ENCODE measurements at places on chromosomes 11 and 22. TPM values are rescaled to one million over a fixed set of nuclear protein-coding genes. Genes with fewer than 3 reads are reported as not detected.
A peak's percentile ranks its signal among the peaks of the same experiment; 100 is the strongest.

DNA sequence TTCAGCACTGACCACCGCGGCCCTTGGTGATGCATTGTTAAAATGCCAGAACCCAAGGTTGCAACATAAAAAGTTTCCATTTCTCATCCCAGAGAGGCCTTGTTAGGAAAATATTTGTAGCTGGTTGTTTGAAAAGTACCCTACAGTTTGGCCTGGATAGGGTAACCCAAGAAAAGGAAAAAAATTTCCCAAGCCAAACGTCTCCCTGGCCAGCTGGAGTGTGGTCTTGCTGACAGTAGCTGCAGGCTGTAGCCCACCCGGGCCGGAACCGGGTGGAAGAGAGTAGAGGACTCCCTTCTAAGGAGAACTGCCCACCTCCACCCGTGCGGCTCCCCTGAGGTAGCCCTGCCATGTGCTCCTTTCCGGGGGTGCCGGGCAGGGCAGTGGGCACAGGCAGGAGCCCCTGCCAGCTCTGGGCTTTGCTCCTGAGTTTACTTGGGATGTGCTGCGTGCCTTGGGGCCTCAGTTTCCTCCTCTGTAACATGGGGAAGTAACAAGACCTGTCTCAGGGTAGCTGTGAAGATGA is 38.5 kb downstream of the IGHMBP2 start:
- H3K36me3 ChIP-seq: no peaks in the 10 kb centered on the region
- peak overlapping the region; percentile 59 for H3K27ac ChIP-seq
- no peak overlapping the region for H3K4me3 ChIP-seq
- DNase-seq: no peak
- no peaks in the 10 kb centered on the region for H3K27me3 ChIP-seq

GRCh38 chr11:131518305-131518838 is 148.0 kb downstream of the NTM start:
- no peak for DNase-seq
- H3K4me3 ChIP-seq: no peak overlapping the region
- H3K4me1 ChIP-seq: no peaks in the 10 kb centered on the region
- H3K27ac ChIP-seq: no peak overlapping the region
- H3K27me3 ChIP-seq: no peaks in the 10 kb centered on the region

Gene RIC3
- 26.4 TPM for total RNA-seq

- no peaks in the 10 kb centered on the region for H3K27me3 ChIP-seq
- H3K36me3 ChIP-seq: no peaks in the 10 kb centered on the region
- no peaks in the 10 kb centered on the region for H3K4me1 ChIP-seq
- H3K4me3 ChIP-seq: no peak overlapping the region
- H3K27ac ChIP-seq: no peak overlapping the region
These were observed 38.7 kb upstream of the ELF5 start for GRCh38 chr11:34552270-34552669.

GRCh38 chr11:1345737-1346513 is 36.5 kb upstream of the TOLLIP start:
- no peaks in the 10 kb centered on the region for H3K36me3 ChIP-seq
- H3K27me3 ChIP-seq: no peaks in the 10 kb centered on the region
